Right renal pelvis (tissue), 4 donors: ENCODE measurements at places on chromosomes 6 and 20.

- no peak for DNase-seq
These were observed 75.0 kb downstream of the CEP57L1 start for GRCh38 chr6:109170333-109170732.

DNA sequence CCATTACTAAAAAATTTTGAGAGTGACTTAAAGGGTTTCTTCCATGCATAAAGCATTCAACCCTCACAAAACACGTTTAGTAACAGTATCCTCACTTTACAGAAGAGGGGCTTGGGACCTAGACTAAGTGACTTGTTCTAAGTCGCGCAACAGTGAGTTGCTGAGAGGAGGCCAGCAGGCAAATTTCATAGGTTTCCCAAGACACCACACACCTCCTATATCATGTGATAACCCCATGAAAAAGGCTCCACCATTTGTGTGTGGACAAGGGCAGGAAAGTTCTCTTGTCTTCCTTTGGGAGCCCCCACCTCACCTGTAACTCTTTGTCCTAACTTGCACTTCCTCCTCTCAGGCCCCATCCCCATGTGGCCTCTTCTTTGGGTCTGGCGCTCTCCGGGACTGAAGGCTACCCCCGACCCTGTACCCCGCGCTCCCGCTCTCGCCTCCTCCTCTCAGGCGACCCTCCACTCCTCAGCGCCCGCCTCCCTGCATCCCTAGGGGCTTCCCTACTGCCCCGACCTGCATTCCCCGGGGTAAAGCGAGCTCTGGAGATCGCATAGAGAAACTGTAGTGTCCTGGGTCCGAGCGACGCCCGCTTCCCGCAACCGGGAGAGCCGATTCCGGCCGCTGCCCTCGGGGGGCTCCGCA, 392 bp downstream of the PSMB8 start:
- DNase-seq: no peak

DNA sequence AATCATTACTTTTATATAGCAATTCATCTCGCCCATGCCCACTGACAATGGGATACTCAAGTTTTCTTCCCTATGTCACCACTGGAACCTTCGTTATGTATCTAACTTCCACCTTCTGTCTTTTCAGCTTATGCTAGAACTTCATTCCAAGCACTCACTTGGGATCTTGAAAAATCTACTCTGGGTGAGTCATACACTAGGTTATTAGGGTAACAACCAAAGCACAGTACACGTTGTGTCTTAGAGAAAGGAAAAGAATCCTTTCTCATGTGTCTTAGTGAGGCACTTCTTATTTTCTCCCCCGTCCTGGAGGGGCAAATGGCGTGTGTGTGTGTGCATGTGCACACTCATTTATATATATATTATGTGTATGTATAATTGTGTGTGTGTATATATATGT, 18.3 kb upstream of the FAM162B start:
- no peak for DNase-seq

DNA sequence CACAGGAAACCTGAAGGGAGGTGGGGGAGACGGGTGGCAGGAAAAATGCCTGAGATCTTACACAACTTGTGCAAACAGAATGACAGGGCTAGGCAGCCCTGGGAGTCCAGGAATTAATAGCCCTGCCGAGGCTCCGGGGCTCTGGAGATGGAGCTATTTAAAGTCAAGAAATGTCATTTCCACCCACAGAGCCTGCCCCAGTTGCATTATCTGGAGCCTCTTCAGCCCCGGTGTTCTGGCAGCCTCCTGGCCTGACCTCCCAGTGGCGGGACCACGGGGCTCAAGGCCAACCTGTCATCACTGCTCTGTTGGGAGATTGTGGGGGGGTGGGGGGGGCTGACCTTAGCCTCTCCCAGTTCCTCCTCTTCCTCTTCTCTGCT, 28.5 kb upstream of the SCUBE3 start:
- DNase-seq: no peak

DNA sequence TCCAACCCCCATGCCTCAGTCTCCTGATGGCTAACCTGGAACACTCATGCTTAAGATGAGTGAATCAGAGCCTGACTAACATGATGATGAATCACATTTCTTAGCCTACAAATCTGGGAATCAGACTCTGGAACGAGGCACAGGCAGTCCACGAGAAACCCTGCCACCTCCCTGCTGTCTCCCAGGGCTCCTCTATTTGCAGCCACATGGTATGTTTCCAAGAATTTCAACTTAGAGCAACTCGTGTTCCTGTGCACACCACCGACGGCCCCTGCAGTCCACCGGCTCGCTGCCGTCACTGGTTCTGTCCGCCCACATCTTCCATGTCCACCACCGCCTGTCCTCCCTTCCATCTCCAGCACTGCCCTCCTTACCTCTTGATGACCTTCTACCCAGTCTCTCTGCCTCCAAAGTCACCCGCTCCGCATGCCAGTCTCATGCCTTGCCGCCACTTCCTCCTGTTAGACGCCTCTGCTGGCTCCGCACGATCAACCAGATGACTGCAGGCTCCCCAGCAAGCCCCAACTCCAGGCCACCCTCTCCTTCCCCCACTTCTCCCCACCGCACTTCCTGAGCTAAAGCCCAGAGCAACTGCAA, 87.6 kb downstream of the AGPAT4 start:
- DNase-seq: no peak

- DNase-seq: no peak
These were observed 543.6 kb upstream of the CITED2 start for GRCh38 chr6:139917951-139918630.

GRCh38 chr20:62621251-62622110, 20.8 kb upstream of the SLCO4A1 start:
- DNase-seq: no peak

DNA sequence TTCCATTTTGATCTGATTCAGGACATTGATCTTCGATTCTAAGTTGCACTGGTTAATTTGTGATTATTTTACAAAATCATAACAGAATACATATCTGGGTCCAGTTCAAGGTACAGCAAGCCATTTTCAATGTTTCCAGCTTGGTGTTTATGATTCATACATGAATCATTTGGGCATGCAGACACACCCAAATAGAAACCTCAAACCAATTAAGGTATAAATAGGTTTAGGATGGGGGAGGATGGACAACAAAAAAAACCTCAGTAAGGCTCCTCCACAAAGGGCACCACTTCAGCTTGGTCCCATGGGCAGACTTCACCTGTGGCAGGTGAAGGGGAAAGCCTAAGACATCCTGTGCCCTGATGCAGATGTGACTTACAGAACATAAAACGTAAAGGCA, 192.7 kb downstream of the KHDC1L start:
- no peak for DNase-seq

GRCh38 chr6:122869437-122870024, 80.5 kb downstream of the SMPDL3A start:
- peak; percentile 4 for DNase-seq

DNA sequence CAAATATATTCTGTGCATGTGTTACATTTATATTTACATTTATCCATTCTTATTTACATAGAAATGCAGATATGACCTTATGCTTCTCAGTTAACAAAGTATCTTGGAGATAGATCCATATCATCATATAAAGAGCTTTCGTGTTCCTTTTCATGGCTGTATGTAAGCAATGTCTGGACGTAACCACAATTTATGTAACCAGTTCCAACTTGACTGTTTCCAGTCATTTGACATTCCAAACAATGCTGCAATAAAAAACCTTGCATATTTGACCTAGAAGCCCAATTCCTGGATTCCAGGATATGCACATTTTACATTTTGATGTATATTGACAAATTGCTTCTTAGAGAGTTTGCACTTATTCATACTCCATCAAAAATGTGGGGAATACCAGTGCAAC, 113.7 kb upstream of the F13A1 start:
- DNase-seq: no peak

GRCh38 chr6:144013486-144013909, 5.4 kb upstream of the PLAGL1 start:
- DNase-seq: no peak

- no peak for DNase-seq
These were observed 26.7 kb downstream of the ARFGEF3 start for GRCh38 chr6:138188278-138188941.

GRCh38 chr6:147046141-147046877, 157.9 kb upstream of the STXBP5 start:
- no peak for DNase-seq

GRCh38 chr6:136784910-136785746, 7.1 kb downstream of the MAP3K5 start:
- DNase-seq: no peak

- DNase-seq: no peak
These were observed 81.5 kb downstream of the EDN1 start for GRCh38 chr6:12371641-12372146.

GRCh38 chr6:5308066-5308465, 46.8 kb downstream of the FARS2 start:
- no peak for DNase-seq

GRCh38 chr20:24236201-24236600, 233.2 kb upstream of the SYNDIG1 start:
- DNase-seq: no peak

DNA sequence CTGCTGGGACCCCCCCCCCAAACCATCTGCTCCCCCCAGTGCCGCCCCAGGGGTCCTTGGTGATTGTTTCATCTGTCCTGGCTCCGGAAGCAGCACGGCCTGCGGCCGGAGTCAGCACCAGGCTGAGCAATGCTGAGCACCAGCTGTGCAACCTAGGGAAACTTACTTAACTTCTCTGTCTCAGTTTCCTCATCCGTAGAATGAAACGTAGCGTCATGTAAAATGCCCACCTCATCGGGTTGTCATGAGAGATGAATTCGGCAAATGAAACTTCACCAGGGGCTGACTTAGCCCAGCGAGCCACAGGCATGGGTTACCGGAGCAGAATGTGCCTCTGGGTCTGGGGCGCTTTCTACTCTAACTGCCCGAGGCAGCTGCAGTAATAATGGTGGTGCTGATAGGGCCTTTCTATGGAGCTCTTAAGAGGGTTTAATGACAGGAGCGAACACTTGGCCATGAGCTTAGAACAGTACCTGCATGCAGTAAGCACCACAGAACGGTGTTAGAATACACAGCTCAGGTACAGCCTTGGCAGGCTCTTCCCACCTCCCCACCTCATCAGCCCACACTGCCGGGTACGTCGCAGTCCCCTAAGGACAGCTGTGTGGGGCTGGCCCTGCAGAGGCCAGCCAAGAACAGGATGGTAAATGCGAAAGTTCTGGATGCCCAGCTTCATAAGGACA, 1.7 kb downstream of the THBS2 start:
- DNase-seq: no peak

DNA sequence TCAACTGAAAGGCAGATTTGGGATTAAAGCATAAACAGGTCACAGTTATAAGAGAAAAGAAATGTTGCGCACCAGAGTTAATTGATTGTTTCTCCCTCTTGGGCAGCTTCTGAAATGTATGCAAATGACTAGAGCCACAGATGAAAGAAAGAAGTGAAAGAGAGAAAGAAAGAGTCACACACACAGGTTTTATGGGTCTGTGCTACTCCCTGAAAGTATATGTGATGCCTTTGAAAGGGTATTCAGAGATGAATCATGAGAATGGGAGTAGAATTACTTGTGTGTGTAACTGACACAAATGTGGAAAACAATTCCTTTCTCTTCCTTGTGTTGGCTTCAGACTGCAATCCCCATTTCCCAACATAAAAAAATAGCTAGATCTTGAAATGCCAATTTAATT, 196.9 kb downstream of the FOXA2 start:
- DNase-seq: no peak
